Urothelium cell line (cell line): ENCODE measurements at places on chromosomes 12 and 14.

GRCh38 chr14:100532906-100533655 is 54.1 kb downstream of the BEGAIN start:
- no peak for DNase-seq

GRCh38 chr14:68139431-68140075 is 320.0 kb downstream of the RAD51B start:
- no peak for DNase-seq

- no peak for DNase-seq
These were observed 27.8 kb downstream of the FAM222A start for GRCh38 chr12:109741286-109741969.

- no peak for DNase-seq
These were observed 11.5 kb upstream of the ULK1 start for GRCh38 chr12:131882804-131883520.

- no peak for DNase-seq
These were observed 10.8 kb upstream of the TMEM120B start for GRCh38 chr12:121701667-121702277.

DNA sequence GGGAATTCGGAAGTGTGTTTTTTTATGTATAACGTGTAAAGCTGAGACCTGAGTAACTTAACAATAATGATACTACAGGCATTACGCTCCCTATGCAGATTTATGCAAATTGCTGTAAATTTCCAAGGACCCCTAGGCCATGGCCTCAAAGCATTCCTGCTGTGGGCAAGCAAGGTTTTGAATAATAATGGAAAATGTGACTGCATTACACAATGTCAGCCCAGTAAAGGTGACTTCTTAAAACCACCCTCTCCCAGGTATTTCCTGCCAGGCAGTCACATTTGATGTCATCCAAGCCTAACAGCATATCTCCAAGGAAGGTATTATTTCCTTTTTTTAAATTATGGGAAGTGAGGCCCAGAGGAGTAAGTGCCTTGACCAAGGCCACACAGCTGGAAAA is 621.0 kb downstream of the BCL11B start:
- no peak for DNase-seq

DNA sequence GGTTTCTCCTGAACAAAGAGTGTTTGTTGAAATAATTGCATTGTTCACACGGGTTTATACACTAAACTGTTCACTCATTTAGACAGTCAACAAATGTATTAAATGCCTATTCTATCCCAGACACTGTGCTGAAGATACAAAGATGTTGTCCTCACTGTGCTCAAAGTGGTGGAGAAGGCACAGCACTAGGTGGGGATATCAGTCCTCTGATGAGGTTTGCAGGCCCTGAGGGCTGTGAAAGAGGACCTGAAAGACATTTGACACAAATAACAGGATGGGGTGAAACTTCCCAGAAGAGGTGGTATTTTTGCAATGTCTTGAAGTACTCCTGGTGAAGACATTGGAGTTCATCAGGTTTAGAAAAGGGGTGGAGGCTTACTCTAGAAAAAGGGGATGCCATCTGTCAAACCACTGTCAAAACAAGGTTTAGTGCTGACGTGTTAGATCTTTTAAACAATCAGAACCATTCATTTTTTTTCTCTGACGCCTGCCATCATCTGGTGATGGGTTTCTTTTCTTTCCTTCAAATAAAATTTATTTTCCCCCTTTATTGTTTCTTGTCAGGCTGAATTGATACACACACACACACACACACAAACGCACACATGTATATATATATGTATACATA is 69.5 kb downstream of the ACSS3 start:
- DNase-seq, result no peak

- no peak for DNase-seq
These were observed 20.0 kb downstream of the IRF2BPL start for GRCh38 chr14:77008541-77008940.

DNA sequence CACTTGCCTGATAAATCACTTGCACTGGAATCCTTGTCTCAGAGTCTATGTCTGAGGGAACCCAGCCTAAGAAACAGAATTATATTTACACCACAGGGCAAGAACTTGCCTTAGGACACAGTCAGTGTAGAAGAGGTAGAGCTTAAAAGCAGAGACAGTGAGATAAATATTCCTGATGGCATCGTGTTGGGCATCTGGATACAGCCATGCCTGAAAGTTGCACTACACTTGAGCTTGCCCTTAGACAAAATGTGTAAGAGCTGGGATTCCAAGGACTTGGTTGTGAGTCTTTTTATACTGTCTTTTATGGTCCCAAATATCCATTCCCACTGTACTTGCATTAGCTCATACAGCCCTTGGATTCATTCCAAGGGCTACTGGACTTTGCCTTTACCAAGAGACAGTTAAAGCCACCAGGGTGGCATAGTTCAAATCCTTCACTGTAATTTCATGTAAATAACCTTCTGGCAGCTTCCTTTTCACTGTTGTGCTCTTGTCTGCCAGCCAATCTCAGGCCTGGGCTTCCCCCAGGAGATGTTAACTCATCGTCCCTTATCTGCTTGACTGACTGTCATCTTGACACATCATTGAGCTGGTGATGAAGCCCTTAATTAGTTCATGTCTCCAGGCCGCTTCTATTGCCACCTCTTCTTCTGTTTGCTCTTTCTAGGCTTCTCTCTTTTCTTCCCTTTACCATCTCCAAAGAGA is 577.9 kb upstream of the TBX3 start:
- DNase-seq, result no peak

DNA sequence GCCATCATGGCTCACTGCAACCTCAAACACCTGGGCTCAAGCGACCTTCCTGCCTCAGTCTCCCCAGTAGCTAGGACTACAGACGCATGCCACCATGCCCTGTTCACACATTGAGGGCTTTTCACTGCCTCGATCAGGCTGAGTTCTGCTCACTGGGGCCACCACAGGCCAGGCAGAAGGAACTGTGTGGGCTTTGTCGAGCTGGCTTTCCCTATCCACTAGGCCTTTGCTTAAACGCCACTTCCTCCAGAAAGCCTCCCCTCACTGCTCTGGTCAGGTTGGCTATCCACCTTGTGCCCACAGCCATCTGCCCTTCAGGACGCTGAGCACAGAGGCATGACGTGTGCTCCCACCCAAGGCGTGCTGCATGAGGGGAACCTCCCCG is 45.2 kb downstream of the MLXIP start:
- no peak for DNase-seq

DNA sequence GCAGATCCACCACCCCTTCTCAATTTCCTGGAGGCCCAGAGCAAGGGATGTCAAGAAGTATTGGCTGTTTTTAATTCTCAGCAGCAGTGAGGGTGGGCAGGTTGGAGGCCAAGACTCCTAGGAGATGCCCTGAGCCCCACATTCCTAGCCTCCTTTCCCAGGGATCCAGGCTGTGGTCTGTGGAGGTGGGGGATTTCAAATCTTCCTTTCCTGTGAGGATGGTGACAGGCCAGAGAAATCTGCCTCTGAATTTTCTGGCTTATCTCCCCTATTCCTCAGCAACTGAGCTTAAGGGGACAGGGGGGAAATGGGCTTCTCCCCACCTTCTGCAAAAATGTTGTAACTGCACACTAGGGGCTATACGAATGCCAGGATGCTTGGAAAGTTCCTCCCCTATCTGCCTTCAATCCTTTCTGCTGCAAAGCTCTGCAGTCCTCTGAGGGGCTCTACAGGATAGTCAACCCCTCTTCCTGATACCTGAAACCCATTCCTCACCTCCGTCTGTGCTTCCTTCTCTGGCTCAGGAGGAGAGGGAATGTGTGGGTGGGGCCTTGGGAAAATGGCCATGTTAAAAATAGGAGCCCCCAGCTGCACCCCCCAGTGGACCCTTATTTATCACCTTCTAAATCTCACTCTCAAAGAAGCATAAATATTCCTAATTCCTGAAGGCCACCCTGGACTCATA is 6.6 kb downstream of the GPR84 start:
- DNase-seq, result no peak

DNA sequence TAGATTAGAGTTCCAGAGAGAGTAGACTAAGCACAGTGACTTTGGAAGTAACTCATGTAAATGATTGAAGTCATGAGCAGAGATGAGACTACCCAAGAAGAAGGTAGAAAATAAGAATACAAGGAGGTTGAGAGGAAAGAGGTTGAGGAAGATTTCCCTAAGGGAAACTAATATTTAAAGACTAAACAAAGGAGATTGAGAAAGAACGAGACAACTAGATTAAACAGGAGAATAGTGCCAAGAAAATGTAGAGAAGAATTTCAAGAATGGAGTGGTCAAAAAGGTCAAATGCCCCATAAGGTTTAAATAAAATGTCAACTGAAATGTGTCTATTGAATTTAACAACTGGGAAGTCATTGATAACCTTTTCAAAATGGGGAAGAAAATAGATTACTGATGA is 59.0 kb downstream of the RPS29 start:
- DNase-seq, result no peak

- no peak for DNase-seq
These were observed 79.0 kb downstream of the RCOR1 start for GRCh38 chr14:102671410-102671809.

- DNase-seq, result no peak
These were observed 420.2 kb upstream of the TBX3 start for GRCh38 chr12:115103884-115104883.

DNA sequence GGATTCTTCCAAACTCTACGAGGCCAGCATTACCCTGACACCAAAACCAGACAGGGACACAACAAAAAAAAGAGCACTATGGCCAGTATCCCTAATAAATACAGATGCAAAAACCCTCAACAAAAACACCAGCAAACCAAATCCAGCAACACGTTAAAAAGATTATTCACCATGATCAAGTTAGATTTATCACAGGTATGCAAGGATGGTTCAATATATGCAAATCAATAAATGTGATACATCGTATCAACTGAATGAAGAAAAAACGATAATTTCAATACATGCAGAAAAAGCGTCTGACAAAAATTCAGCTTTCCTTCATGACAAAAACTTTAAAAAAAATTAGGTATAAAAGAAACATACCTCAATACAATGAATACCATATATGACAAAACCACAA is 99.9 kb downstream of the CEP83 start:
- DNase-seq, result no peak

DNA sequence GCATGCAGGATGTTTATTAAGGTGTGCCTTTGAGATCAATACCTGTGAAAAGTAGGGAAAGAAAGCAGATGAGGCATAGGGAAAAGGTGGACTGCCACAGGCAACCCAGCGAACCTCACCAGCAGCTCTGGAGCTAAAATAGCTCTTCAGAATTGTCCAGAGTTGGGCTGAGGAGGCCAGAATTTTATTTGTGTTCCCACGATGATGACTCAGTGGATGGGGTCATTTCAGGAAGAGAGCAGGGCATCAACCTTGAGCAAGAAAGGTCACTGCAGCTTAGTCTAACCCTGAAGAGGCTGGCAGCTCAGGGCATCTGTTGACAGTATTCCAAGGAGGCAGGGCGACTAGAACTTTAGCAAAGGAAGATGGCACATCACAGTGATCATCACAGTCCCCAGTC is 696.1 kb downstream of the DIO2 start:
- DNase-seq, result peak; percentile 16

DNA sequence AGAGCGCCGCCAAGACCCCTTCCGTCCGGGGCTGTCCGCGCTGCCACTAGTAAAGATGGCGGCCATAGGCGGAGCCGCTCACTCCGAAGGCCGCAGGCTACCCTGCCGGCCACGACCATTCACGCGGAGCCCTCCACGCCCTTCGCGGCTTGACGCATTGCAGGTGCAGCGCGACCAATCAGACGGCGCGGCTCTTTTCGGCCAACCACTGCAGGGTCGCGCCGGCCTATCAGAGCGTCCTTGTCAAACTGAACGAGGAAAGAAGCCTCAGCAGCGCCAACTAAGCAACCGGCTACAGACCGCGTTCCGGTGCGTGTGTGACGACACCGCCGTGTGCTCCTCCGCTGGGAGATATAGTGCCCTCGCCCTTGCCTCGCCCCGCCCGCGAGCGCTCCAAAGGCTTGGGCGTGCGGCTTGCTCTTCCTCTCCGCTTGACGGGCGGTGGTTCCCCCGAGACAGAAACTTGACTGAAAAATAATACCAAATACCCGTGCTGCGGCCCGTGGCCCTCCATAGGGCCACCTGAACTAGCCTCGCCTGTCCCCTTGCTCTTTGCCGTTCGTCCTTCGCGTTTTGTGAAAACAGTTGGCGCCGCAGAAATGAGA is 13.6 kb upstream of the CALM1 start:
- DNase-seq, result peak; percentile 79

- DNase-seq, result no peak
These were observed 14.7 kb downstream of the RTL1 start for GRCh38 chr14:100888789-100889315.

- no peak for DNase-seq
These were observed 79.9 kb downstream of the BBS10 start for GRCh38 chr12:76268267-76268666.

DNA sequence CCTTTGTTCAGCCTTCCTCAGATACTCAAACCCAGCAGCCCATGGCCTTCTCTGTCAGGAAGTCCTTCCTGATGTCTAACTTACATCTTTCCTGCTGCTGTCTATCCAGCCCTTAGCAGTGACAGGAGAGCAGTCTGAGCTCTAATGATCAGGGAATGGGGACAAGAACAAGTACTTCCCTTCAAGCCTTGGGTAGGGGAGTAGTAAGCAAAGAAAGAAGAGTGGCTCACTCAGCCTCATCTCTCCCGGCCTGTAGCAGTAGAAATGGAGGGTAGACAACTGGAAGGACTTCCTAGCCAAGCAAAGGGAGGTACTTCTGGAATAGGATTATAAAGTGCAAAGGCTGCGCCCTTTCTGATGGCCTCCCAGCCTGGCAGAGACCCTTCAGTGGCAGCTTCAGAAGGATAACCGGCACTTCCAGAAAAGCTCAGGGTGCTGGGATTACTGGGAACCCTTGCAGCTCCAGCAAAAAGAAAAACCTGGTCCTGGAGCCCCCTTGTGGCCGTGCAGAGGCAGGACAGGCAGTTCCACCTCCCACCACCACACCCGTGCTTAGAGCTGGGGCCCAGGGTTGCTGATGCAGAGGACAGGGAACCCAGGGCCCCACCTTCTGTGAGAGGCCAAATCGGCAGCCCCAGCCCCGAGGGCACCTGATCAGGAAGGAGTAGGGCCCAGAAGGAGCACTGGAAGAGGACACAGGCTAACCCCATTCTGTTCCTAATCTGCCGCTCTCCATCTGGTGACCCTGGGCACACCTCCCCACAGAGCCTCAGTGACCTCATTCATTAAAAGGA is 12.4 kb upstream of the SMUG1 start:
- DNase-seq, result peak; percentile 86

DNA sequence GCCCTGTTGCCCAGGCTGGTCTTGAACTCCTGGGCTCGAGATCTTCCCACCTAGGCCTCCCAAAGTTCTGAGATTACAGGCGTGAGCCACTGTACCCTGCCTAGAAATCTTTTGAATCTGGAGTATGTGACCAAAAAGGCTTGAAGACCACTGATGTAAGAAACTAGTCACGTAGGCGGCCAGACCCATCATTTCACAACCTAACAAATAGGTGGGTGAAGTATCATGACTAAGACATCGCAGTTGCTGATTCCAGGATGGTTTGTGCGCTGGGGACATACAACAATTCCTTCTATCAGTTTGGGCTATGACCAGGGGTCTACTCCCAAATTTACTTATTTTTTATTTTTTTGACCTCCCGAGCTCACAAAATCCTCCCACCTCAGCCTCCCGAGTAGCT is 11.8 kb upstream of the CDK2AP1 start:
- no peak for DNase-seq

- DNase-seq, result no peak
These were observed 7.2 kb downstream of the LGALS3 start for GRCh38 chr14:55136241-55136640.

- no peak for DNase-seq
These were observed 18.2 kb downstream of the ACVRL1 start for GRCh38 chr12:51925346-51926063.

- no peak for DNase-seq
These were observed 40.0 kb downstream of the PEBP1 start for GRCh38 chr12:118175823-118176447.
